ENCODE measurements at places on chromosomes 13 and 19.

- no peaks in the 10 kb centered on the region for H3K36me3 ChIP-seq
- H3K4me3 ChIP-seq = no peak overlapping the region
- DNase-seq = no peak
- no peaks in the 10 kb centered on the region for H3K27me3 ChIP-seq
These were observed 8.2 kb downstream of the MTIF3 start for GRCh38 chr13:27442071-27442647.

DNA sequence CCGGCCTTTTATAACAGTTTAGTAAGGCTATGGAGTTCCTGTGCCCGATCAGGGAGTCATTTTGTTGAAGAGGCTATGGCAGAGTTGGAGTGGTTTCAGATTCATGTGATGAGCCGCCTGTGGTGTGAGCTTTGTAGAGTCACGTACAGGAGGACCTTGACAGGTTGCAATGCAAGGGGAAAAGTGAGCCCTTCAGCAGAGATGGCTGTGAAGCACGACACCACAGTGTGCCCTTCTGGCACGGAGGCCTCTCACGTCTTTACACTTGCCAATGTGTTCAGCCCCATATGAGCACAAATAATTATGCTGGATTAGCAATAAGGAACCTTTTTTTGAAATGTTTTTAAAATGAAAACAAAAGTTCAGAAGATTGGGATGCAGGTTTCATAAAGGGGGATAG is 499.8 kb downstream of the LIG4 start:
- DNase-seq = no peak
- H3K4me1 ChIP-seq = peaks cover 4% of the 10 kb centered on the region
- H3K36me3 ChIP-seq = no peaks in the 10 kb centered on the region

DNA sequence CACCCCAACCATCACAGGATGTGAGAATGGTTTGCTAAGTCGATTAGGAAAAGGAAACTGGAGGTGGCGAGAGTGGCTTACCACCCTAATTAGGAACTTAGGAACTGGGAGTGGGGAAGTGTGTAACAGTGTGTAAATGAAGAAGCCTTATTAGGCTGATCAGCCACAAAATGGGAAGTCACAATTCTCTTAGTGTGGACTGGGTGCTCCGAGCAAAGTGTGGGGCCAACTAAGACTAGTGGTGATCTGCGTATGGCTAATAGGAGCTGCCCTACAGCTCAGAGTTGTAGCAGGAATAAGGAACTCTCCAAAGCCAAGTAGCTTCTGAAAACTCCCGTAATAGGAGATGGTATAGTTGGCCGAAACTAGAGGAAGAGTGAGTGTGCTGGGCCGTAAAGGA is 7.6 kb downstream of the SIGLEC11 start:
- H3K4me3 ChIP-seq = no peak overlapping the region
- no peaks in the 10 kb centered on the region for H3K27me3 ChIP-seq
- no peaks in the 10 kb centered on the region for H3K36me3 ChIP-seq
- no peaks in the 10 kb centered on the region for H3K4me1 ChIP-seq
- no peak for DNase-seq

- H3K36me3 ChIP-seq = peaks cover 14% of the 10 kb centered on the region
- H3K27ac ChIP-seq = no peak overlapping the region
- H3K4me1 ChIP-seq = no peaks in the 10 kb centered on the region
- H3K4me3 ChIP-seq = no peak overlapping the region
- no peaks in the 10 kb centered on the region for H3K27me3 ChIP-seq
These were observed 11.1 kb downstream of the PPP5C start for GRCh38 chr19:46357846-46358583.

DNA sequence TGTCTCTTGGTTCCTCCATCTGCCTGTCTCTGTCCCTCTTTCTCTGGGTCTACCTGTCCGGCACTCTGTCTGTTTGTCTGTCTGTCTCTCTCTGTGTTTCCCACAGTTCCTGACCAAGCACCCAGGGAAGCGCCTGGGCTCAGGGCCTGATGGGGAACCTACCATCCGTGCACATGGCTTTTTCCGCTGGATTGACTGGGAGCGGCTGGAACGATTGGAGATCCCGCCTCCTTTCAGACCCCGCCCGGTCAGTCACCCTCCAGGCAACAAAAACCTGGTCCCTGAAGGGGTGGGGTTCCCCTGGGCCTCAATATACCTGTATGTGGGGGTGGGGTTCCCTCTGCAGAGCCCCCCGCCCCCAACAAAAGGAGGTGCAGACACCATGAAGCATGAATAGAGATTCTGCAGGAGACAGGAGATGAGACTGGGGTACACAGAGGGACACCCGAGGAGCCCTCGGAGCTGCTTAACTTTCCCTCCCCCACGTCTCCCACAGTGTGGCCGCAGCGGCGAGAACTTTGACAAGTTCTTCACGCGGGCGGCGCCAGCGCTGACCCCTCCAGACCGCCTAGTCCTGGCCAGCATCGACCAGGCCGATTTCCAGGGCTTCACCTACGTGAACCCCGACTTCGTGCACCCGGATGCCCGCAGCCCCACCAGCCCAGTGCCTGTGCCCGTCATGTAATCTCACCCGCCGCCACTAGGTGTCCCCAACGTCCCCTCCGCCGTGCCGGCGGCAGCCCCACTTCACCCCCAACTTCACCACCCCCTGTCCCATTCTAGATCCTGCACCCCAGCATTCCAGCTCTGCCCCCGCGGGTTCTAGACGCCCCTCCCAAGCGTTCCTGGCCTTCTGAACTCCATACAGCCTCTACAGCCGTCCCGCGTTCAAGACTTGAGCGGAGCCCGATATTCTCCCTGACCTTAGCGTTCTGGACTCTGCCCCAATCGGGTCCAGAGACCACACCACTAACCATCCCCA is 2.6 kb upstream of the CACNG7 start:
- peaks cover 53% of the 10 kb centered on the region for H3K27me3 ChIP-seq
- no peak overlapping the region for H3K4me3 ChIP-seq
- H3K27ac ChIP-seq = no peak overlapping the region
- H3K4me1 ChIP-seq = no peaks in the 10 kb centered on the region

GRCh38 chr19:28454083-28454482 is 758.9 kb downstream of the UQCRFS1 start:
- H3K36me3 ChIP-seq = no peaks in the 10 kb centered on the region
- H3K27ac ChIP-seq = no peak overlapping the region
- no peak overlapping the region for H3K4me3 ChIP-seq
- no peaks in the 10 kb centered on the region for H3K4me1 ChIP-seq
- DNase-seq = no peak
- no peaks in the 10 kb centered on the region for H3K27me3 ChIP-seq

- no peak overlapping the region for H3K27ac ChIP-seq
- H3K36me3 ChIP-seq = no peaks in the 10 kb centered on the region
- H3K27me3 ChIP-seq = no peaks in the 10 kb centered on the region
- no peak overlapping the region for H3K4me3 ChIP-seq
- H3K4me1 ChIP-seq = no peaks in the 10 kb centered on the region
These were observed 468.9 kb downstream of the KLF12 start for GRCh38 chr13:73665261-73665660.

DNA sequence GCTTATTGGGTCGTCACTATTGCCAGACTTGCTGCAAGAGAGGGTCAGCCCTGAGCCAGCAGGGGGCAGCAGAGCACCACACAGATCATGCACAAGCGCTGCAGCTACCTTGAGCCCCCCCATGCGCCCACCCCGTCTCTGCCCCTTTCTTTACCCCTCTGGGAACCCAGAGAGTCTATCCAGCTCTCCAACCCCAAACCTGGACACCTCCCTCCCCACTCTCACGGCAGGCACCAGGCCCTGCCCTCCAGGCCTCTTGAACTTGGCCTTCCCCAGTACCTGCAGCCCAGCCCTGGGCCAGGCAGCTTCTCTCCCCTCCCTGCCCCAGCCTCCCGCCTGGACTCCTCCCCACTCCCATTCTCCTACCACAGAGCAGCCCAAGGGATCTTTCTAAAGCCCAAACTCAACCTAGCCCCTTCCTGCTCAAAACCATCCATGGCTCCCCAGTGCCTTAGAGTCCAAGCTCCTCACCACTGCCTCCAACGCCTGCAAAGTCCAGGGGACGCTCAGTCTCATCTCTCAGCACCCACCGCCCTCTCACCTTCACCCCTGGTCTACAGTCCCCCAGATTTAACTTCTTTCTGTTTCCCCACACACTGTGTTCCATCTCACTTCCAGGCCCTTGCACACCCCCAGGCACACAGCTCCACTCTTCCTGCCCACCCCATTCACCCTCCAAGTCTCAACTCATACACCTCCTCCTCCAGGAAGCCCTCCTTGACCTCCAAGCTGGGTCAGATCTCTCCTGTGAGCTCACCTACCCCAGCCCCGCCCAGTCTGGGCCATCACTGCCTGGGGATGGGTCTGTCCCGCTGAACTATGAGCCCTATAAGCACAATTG is 9.4 kb upstream of the CEACAM16 start:
- no peaks in the 10 kb centered on the region for H3K36me3 ChIP-seq
- H3K27ac ChIP-seq = peak overlapping the region; percentile 39
- peak; percentile 82 for DNase-seq
- no peaks in the 10 kb centered on the region for H3K27me3 ChIP-seq

GRCh38 chr19:46383846-46384245 is 29.5 kb downstream of the CCDC8 start:
- H3K36me3 ChIP-seq = peaks cover 55% of the 10 kb centered on the region
- H3K4me1 ChIP-seq = peaks cover under 1% of the 10 kb centered on the region
- no peaks in the 10 kb centered on the region for H3K27me3 ChIP-seq

GRCh38 chr19:5961969-5962945 is 15.7 kb downstream of the RANBP3 start:
- no peaks in the 10 kb centered on the region for H3K27me3 ChIP-seq
- peak overlapping the region; percentile 94 for H3K27ac ChIP-seq
- H3K4me3 ChIP-seq = no peak overlapping the region
- no peaks in the 10 kb centered on the region for H3K36me3 ChIP-seq
- peaks cover 34% of the 10 kb centered on the region for H3K4me1 ChIP-seq

DNA sequence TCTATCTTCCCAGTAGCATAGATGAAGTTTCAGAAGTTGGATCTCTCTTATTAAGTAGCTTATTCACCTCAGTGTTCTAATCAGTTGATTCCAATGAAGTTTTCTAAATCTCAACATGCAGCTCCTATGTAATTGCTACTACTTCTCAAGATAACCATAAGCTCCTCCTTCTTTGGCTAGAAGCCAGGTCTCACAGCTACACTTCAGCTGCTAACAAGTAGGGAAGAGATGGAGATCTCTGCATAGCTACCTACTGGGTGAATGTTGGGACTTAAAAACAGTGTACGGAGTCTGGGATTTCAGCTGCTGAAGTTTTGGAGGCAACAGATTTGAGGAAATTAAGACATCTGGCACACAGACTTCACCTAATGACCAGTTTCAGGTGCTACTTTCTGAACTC is 661.0 kb downstream of the SLITRK1 start:
- no peak overlapping the region for H3K27ac ChIP-seq
- H3K27me3 ChIP-seq = no peaks in the 10 kb centered on the region
- H3K4me3 ChIP-seq = no peak overlapping the region
- no peaks in the 10 kb centered on the region for H3K4me1 ChIP-seq

DNA sequence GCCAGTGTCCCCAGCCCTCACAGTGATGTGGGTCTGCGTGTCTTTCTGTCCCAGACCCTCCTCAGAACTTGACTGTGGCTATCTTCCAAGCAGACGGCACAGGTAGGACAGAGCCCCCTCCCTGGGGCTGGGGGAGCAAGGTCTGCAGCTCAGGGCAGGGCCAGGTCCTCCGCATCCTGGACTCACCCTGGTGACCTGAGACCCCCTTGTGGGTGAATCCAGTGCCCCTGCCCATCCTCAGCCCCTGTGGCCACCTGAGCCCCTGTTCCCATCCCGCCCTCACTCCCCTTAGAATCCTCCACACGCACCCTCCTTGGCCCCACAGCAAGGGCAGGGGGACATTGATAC is 39.0 kb upstream of the CD33 start:
- no peaks in the 10 kb centered on the region for H3K27me3 ChIP-seq
- H3K4me1 ChIP-seq = no peaks in the 10 kb centered on the region

DNA sequence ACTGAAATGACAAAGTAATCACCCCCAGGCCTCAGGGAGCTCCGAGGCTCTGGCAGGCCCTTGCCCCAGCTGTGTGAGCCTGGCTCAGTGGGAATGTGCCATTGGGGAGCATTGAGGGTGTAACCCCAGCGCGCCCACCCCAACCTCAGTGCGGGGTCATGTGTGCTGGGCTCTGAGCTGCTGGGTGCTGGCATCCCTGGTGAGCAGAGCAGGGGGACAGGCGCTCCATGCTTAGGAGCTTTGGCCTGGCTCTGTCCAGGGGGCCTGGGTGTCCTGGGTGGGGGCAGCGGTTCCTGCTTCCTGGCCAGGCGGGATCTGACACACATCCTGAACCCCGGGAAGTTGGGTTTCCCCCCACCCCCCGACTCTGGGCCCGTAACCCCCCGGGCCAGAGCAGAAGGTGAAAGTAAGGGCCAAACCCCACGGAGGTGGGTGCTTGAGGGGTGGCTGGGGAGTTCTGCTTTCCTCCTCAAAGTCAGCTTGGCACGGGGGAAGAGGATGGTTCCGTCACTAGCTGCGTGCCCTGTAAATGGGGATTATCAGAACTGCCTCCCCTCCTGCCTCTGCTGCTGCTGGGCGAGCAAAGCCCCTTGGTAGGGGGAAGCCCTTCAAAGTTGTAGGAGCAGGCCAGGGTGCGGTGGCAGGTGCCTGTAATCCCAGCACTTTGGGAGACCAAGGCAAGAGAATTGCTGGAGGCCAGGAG is 1.7 kb downstream of the LRP3 start:
- no peaks in the 10 kb centered on the region for H3K27me3 ChIP-seq
- peaks cover 6% of the 10 kb centered on the region for H3K4me1 ChIP-seq
- no peak overlapping the region for H3K4me3 ChIP-seq
- no peak overlapping the region for H3K27ac ChIP-seq
- peaks cover 9% of the 10 kb centered on the region for H3K36me3 ChIP-seq
- no peak for DNase-seq

All from lung (tissue), 17 donors.